Activated CD4-positive, alpha-beta T cell treated with anti-CD3 and anti-CD28 coated beads, Interleukin-2, amount 50 U/mL, for 24 hours (primary cell): ENCODE measurements at places on chromosomes 6 and 20.

DNA sequence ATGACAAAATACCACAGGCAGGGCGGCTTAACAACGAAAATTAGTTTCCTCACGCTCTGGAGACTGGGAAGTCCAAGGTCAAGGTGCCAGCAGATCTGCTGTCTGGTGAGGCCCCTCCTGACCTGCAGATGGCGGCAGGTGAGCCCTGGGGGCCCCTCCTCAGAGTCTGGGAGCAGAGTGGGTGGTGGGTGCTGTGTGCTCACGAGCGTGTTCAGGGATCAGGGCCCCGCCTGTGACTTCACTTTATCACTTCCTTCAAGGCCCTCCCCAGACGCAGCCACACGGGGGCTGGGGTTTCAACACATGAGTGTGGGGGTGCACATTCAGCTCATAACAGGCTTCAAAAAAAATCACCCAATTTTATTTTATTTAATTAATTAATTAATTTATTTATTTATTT is 39.3 kb downstream of the SLC2A4RG start:
- DNase-seq: no peak

DNA sequence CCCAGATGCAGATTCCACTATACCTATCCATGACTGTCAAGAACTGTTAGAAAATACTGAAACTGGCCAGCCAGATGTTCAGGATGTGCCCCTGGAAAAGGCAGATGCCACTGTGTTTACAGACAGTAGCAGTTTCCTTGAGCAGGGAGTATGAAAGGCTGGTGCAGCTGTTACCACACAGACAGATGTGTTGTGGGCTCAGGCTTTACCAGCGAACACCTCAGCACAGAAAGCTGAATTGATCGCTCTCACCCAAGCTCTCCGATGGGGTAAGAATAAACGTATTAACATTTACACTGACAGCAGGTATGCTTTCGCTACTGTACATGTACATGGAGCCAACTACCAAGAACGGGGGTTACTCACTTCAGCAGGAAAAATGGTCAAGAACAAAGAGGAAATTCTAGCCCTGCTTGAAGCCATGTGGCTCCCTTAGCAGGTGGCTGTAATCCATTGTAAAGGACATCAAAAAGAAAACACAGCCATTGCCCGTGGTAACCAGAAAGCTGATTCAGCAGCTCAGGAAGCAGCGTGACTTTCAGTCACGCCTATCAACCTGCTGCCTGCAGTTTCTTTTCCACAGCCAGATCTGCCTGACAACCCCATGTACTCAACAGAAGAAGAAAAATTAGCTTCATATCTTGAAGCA is 459.7 kb upstream of the HTR1E start:
- no peak for DNase-seq

DNA sequence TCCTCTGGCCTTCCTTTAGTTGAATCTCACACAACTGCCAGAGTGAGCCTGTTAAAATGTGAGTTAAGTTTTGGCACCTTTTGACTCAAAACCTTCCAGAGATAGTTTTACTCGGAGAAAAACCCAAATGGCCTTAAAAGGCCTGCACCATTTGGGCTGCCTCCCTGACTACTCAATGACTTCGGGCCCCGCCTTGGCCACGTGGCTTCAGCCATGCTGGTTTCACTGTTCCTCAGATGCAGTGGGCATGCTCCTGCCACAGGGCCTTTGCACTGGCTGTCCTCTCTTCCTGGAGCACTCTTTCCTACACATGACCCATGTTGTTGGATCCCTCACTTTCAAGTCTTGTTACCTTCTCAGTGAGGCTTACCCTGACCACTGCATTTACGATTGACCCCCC is 18.3 kb downstream of the VEGFA start:
- no peak for DNase-seq

- DNase-seq: no peak
These were observed 373.8 kb upstream of the MMS22L start for GRCh38 chr6:97656706-97657350.

GRCh38 chr6:41546866-41547798 is 951 bp downstream of the FOXP4 start:
- DNase-seq: no peak

- DNase-seq: no peak
These were observed 20.4 kb upstream of the MCM3 start for GRCh38 chr6:52304983-52305390.

DNA sequence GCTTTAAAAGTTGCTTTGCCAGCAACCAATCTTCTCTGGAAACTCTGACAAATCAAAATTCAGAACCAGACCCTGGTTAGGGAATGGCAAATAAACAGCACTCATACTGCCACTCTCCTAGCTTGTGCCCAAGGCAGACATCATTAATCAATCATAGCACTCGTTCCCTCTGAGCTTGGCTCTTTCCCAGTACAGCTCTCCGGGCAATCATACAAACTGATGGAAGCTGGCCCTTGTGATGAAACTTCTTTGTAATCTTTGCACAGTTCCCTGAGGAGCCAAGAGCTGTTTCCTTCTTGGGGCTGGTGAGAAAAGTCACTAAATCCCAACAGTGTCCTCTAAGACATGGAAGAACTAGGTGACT is 34.7 kb downstream of the KIAA1755 start:
- no peak for DNase-seq

DNA sequence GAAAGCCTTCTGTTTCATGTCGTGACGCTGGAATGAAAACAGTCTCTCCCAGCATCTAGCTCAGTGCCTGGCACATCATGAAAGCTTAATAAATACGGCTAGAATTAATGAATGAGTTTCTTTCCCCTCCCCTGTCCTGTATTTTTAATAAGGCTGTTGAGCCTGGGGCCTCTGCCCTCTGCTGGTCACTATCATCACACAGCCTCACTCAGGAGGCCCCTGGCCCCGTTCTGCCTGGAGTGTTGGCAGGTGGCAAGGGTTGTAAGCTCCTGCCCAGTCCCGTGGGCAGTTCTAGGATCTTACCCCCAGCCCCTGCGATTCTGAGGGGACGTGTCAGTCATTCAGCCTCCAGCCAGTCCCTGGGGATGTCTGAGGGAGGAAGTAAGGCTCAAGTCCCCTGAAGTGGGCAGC is 41.4 kb downstream of the PHACTR3 start:
- DNase-seq: no peak

DNA sequence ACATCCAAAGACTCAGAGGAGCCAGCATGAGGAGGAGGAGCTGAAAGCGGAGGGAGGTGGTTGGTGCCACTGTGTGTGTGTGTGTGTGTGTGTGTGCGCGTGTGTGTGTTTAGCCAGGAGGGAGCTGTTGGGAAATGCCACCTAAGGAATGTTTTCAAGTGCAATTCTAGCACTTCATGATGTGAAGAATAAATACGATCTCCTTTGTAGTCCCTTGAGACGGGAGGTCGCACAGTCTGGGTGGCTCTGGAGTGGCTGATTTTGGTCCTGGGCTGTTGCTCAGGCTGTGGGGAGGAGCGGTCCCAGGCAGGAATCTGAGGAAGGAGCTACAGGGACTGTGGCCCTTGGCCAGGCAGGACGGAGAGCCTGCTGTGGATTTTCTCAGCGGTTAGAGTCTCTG is 93.7 kb downstream of the PPP1R14C start:
- no peak for DNase-seq

DNA sequence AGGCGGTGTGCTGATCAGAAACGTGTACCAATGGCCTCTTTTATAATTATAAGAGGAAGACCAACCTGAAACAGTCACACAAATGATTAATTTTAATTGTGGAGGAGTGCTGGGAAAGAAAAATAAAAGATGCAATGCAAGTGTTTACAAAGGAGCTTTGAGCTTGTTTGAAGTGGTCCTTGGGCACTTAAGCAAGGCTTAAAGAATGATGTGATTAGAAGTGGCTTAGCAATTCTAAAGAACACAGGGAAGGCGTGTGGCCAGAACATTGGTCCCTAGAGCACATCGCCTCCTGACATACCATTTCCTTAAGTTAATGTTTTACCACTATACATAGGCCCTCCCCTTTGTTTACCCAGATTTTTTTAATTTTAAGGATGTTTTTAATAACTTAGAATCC is 26.1 kb downstream of the PTPN1 start:
- DNase-seq: no peak

DNA sequence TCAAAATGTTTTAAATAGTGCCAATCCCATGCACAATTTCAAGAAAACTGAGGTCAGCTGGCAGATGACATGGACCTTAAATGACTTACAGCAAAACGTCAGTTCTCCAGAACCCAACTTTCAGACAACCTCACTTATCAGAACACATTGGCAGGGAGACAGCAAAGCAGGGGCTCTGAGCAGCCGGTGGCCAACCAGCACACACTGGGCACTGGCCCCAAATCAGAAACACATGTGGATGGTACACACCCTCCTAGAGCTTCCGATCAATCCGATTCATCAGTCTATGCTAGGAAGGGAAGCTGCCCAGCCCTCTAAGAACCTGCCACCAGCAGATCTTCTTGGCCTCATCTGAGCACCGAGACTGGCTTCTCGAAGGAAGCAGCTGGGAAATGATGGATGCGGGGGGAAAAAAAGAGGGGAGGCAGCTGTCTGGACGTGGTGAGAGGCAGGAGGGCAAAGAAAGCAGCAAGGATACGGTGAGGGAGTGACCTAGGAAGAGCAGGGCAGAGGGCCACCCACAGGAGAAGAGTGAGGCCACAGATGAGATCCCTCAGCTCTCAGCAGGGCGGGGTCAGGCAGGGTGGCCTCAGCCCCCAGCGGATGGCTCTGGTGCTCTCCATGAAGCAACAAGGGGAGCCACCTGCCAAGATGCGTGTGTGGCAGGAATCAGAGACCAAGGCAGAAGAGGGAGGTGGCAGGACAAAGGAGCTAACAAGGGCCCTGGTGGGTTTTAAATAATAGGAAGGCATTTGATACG is 32.9 kb downstream of the TAF4 start:
- DNase-seq: no peak

- no peak for DNase-seq
These were observed 16.7 kb upstream of the PRDM1 start for GRCh38 chr6:106069478-106069877.

- DNase-seq: no peak
These were observed 27.0 kb upstream of the IFNGR1 start for GRCh38 chr6:137246164-137246563.

DNA sequence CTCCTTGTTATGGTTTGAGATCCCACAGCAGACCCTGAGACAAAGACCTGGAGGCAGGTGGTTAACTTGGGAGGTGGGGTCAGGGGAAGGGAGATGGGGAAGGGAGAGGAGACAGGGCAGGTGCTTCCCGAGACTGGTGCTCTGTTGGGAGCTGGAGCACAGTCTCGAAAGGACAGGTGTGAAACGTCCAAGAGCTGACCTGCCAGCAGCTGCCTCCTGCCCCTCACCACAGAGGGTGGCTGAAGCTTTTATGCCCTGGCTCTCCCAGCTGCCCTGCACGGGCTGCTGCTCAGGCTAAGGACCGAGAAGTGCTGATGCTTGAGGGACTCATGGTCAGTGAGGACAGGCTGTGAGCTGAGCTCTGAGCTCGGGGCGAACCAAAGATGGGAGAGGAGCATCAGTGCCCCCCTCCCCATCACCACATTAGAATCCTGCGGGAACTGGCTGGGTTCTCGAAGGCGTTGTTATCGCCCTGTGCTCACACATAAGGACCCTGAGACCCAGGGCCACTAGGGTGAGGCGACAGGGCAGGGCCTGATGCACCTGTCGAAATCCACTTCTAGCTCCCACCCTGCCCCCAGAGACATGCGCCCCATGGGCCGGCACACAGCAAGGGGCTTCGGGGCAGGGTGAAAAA is 25.3 kb upstream of the CD93 start:
- no peak for DNase-seq
